ENCODE measurements at places on chromosomes 7 and 10.

- DNase-seq = no peak
These were observed 2.9 kb downstream of the AQP1 start for GRCh38 chr7:30914596-30914995.

- no peak for DNase-seq
These were observed 57.3 kb upstream of the NRG3 start for GRCh38 chr10:81817596-81818170.

- DNase-seq = no peak
These were observed 181.7 kb downstream of the LRMDA start for GRCh38 chr10:75612904-75613684.

DNA sequence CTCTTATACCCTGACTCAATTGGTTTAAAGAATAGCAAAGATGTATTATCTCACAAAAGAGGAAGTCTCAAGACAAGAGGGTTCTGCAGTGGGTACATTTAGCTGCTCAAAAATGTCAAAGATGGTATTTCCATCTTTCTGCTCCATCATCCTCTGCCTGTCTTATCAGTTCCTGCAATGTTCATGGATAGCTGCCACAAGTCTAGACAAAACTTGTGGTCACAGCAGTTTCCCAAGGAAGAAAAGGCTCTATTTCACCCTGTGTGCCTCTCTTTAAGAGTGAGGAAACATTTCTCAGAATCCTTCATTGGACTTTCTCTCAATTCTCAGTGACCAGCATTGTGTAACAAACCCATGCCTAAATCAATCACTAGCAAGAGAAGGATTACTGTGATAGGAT lies 634.2 kb upstream of the AUTS2 start:
- DNase-seq = no peak

- no peak for DNase-seq
These were observed 42.2 kb downstream of the GBF1 start for GRCh38 chr10:102287538-102287937.

DNA sequence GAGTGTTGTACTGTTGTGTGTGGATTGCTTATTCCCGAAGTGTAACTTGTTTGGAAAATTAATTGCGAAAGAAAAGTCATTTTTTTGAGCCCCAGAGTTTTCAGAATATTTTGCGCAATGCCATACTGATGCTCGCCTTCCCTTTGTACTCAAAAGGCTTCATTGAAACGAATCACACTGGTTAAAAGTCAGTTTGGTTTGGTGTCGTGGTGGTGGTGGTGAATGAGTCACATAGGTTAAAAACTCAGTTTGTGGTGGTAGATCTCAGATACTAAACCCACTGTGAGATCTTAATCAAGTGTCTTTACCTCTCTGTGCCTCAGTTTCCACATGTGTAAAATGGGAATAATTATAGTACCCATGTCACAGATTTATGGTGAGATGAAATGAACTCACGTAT lies 61.1 kb upstream of the IL6 start:
- DNase-seq = no peak

All from BE2C (cell line).